Type B pancreatic cell (in vitro differentiated cells): ENCODE measurements at places on chromosomes 6 and 20. TPM values are rescaled to one million over a fixed set of nuclear protein-coding genes. Genes with fewer than 3 reads are reported as not detected.

DNA sequence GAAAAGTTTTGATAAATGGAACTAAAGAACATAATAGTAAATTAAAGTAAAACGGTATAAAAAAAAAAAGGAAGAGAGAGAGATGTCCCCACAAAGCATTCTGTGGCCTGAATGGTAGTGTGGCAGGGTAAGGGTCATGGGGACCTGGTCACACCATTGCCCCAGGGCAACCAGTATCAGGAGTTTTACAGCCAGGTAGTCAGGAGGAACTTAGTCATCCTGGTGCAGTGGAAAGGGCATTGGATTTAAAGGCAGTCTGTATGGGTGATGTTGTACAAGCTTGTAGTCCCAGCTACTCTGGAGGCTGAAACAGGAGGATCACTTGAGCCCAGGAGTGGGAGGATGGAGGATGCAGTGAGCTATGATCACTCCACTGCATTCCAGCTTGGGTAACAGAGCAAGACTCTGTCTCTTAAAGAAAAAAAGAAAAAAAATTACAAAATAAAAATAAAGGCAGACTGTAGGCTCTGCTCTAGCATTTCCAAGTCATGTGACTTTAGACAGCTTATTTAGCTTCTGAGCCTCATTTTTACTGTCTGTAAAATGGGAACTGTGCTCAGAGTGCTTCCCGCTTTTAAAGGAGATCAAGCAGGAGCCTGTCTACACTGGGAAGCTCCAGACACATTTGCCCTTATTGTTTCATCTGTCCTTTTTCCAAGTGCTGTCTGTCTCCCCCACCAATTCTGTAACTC is 112.8 kb upstream of the ARMC2 start:
- peaks cover 23% of the 10 kb centered on the region for H3K4me1 ChIP-seq
- DNase-seq: no peak
- no peaks in the 10 kb centered on the region for H3K36me3 ChIP-seq
- no peak overlapping the region for H3K4me3 ChIP-seq

DNA sequence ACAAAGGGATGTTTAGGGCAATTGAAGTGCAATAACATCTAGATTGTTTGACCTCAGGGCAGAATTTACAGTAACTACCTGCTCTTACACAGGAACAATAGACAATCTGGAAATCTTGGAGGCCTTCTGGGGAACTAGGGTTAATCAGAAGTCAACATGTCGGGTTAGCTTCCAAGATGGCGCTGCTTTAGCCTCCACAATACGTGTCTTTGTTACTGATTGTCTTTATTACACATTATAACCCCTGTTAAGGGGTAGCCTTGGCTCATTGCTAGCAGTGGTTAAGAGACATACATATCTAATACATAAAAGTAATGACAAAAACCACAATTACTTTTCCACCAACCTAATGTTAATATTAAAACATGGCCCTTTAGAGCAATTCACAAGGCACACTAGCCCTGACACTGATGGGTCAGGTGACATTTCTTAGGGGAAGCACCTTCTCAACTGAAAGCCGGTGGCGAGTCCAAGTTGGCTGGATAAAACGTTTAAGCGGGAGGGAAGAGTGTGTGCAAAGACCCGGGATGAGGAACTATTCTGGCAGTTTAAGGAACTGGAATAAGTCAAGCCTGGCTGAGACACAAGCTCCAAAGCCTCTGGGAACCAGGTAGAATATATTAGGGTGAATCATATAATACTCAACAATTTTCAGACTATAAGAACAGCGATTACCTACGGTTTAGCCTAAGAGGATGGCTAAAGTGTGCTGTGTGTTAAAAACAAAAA is 236.9 kb downstream of the BCAS1 start:
- H3K27ac ChIP-seq: no peak overlapping the region
- DNase-seq: no peak
- H3K4me1 ChIP-seq: peaks cover 18% of the 10 kb centered on the region
- no peaks in the 10 kb centered on the region for H3K27me3 ChIP-seq
- no peaks in the 10 kb centered on the region for H3K36me3 ChIP-seq
- no peak overlapping the region for H3K4me3 ChIP-seq

GRCh38 chr20:53900380-53900999 is 169.9 kb downstream of the BCAS1 start:
- DNase-seq: no peak
- peak overlapping the region; percentile 12 for H3K4me3 ChIP-seq
- H3K4me1 ChIP-seq: peaks cover 35% of the 10 kb centered on the region
- H3K27me3 ChIP-seq: no peaks in the 10 kb centered on the region

GRCh38 chr20:54058420-54059139 is 11.8 kb downstream of the BCAS1 start:
- no peaks in the 10 kb centered on the region for H3K36me3 ChIP-seq
- H3K4me3 ChIP-seq: no peak overlapping the region
- H3K4me1 ChIP-seq: peaks cover 14% of the 10 kb centered on the region
- H3K27ac ChIP-seq: no peak overlapping the region
- DNase-seq: no peak
- no peaks in the 10 kb centered on the region for H3K27me3 ChIP-seq

- no peaks in the 10 kb centered on the region for H3K4me1 ChIP-seq
- no peaks in the 10 kb centered on the region for H3K36me3 ChIP-seq
- no peak within 1 kb of the TSS for H3K27ac ChIP-seq
Measured at GRCh38 chr6:49744259-49744658, at the start of gene CRISP3. Gene CRISP3, minus strand, starts transcription at chr6:49744388. Its CDS starts 21 bp downstream, at chr6:49744367.

DNA sequence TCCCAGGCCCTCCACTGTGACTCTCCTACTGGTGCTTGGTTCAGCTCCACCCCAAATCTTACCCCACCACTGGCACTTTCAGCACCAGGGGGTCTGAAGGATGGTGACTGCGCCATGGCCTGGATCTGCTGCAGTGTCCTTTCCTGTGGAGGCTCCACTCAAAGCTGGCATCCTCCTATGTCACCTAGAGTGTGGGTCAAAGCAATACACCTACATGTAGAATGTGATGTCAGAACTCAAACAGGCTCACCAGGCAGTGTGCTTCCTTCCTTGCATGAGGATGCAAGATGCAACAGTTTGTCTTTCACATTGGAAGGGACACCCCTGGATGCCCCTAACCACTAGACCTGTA is 32.8 kb upstream of the MICB start:
- peaks cover 63% of the 10 kb centered on the region for H3K27me3 ChIP-seq
- H3K4me1 ChIP-seq: no peaks in the 10 kb centered on the region
- DNase-seq: no peak
- no peak overlapping the region for H3K4me3 ChIP-seq

- no peaks in the 10 kb centered on the region for H3K36me3 ChIP-seq
- H3K4me3 ChIP-seq: no peak overlapping the region
Measured at GRCh38 chr6:83514866-83515466, 2.6 kb downstream of the PRSS35 start.

DNA sequence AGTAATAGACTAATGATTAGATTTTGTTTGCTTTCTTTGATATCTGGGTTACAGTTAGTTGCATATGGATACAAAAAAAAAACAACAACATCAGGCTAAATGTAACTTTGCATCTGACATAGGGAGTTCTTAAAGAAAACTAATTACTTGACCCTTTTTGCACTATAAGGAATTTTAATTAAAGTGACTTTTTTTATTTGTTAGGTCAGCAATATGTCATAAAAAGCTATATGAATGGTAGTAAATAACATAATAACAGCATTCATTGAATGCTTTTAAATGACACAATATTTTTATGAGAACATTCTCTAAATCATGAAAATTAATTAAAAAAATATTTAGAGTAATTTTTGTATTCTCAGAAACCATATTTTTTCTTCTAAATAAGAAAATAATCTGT is 183.6 kb downstream of the GRIK2 start:
- no peaks in the 10 kb centered on the region for H3K4me1 ChIP-seq
- H3K4me3 ChIP-seq: no peak overlapping the region
- DNase-seq: no peak
- no peaks in the 10 kb centered on the region for H3K36me3 ChIP-seq
- no peaks in the 10 kb centered on the region for H3K27me3 ChIP-seq

GRCh38 chr6:16925461-16925860 is 164.2 kb upstream of the ATXN1 start:
- H3K36me3 ChIP-seq: no peaks in the 10 kb centered on the region
- no peak overlapping the region for H3K27ac ChIP-seq
- peaks cover 2% of the 10 kb centered on the region for H3K27me3 ChIP-seq
- H3K4me3 ChIP-seq: no peak overlapping the region
- no peak for DNase-seq
- no peaks in the 10 kb centered on the region for H3K4me1 ChIP-seq

DNA sequence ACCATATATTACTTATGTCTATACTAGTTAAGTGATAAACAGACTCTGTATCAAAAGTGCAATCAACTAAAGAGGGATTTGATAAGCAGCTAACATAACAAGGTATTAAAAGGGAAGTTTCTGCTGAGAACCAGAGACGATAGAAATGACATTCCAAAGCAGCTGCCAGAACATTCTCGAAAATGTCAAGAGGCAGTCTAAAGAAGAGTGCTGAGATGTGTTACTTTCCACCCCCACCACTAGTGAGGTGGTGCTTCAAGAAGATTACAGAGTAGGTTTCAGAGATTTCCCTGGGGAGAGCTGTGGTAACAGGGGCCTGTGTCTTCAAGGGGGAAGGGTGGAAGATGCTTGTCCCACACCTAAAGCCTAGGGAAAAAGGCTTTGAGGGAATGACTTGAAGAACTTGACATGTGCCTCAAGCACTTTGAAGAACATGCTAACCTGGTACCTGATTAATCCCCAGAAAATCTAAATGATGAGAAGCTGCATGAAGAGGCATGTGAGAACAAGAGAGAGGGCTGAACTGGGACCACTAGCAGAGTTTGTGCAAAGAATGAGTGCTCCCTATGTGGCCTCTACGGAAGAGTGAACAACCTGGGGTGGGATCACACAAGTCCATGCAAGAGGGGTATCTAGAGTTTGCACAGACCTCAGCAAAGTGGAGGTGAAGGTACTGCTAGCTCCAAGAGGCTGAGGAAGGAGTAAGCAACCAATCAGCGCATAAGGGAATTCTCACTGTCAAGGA is 5.0 kb downstream of the FAM184A start:
- peaks cover 25% of the 10 kb centered on the region for H3K27me3 ChIP-seq
- no peak overlapping the region for H3K4me3 ChIP-seq
- H3K36me3 ChIP-seq: no peaks in the 10 kb centered on the region
- no peak overlapping the region for H3K27ac ChIP-seq

DNA sequence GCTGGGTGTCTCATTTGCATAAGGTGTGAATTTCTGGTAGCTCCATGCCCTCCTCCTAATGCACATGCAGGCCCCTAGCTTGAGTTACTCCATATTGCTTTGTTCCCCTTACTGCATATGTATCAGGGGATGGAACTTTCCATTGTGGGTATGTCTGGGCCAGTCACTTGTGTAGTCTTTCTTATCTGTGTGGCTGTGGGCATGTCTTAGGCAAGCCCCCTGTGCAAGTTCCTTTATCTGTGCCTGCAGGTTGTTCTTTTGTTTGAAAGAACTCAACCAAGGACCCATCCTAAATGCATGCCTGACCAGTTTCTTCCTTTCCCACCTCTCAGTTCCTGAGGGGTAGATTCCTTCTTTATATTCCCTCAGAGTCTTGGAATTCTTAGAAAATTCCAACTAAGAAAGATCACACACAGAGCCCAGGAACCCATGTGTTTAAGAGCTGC is 23.6 kb downstream of the MBOAT1 start:
- no peak for DNase-seq
- H3K36me3 ChIP-seq: peaks cover 30% of the 10 kb centered on the region
- peak overlapping the region; percentile 10 for H3K27ac ChIP-seq
- H3K4me1 ChIP-seq: peaks cover 5% of the 10 kb centered on the region
- no peaks in the 10 kb centered on the region for H3K27me3 ChIP-seq
- no peak overlapping the region for H3K4me3 ChIP-seq

DNA sequence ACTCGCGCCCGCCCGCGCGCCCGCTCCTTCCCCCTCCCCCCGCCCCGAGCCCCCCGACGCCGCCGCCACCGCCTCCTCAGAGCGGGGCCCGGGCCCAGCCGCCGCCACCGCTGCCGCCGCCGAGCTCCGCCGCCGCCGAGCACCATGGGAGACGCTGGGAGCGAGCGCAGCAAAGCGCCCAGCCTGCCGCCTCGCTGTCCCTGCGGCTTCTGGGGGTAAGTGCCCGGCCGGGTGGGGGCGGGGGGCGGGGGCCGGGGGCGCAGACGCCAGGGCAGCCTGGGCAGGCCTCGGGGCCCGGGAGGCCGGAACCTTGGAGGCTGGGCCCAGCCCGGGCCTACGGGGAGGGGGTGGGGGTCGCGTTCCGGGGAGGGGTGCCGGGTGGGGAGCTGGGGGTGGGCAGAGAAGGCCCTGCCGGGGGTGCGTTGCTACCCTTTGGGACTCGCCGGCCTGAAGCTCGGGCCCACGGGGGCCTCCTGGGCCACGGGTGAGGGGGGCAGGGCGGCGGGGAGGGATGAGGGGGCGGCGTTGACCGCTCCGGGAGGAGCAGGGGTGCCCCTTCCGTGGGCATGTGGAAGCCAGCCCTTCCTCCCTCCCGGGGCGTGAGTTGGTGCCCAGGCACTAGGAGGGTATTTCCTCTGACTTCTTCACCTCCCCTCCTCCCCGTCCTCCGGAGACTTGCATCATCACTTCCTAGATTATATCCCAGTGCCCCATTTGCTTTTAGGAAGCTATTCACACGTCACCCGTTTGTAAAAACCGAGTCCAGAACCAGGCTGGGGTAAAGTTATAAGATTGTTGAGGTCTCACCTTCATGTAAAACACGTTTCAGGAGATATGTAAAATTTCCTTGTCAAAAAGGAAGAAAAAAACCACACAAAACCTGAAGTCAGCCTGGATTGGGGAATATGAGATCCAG is 533 bp downstream of the ZFAND3 start:
- H3K27ac ChIP-seq: peak overlapping the region; percentile 98
- H3K4me3 ChIP-seq: peak overlapping the region; percentile 99
- peaks cover 43% of the 10 kb centered on the region for H3K4me1 ChIP-seq
- peaks cover 7% of the 10 kb centered on the region for H3K36me3 ChIP-seq

GRCh38 chr6:26309731-26310142 is 55.3 kb upstream of the BTN3A2 start:
- no peak overlapping the region for H3K4me3 ChIP-seq
- peaks cover 20% of the 10 kb centered on the region for H3K27me3 ChIP-seq
- H3K36me3 ChIP-seq: no peaks in the 10 kb centered on the region
- H3K27ac ChIP-seq: no peak overlapping the region

DNA sequence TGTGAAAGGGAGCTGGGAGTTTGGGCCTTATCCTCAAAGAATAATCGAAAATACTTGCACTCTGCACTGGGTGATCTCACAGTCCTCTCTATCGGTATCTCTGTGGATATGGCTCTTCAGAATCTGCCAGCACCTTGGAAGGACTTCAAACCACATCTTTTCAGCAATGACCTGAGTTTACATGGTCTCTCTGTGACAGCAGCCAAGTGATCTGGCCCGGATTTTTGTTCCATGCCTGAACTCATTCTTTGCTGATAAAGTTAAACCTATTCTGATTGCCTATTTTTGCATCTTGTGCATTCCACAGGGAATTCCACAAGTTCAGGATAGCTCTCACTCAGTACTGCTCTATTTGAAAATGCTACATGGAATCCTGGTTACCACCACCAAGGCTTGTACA is 98.9 kb downstream of the HDGFL1 start:
- H3K4me1 ChIP-seq: peaks cover 24% of the 10 kb centered on the region
- no peak overlapping the region for H3K27ac ChIP-seq
- no peak for DNase-seq
- H3K27me3 ChIP-seq: no peaks in the 10 kb centered on the region

Gene SLC35D3
- 0.41 and 0.50 TPM in 2 replicates for total RNA-seq

Gene TRIM15
- total RNA-seq: 0.92 and 1.4 TPM in 2 replicates

Gene POM121L2
- 0.10 and 0.14 TPM in 2 replicates for total RNA-seq

Gene NOTCH4
- total RNA-seq: 1.5 and 1.9 TPM in 2 replicates

Gene NT5E
- total RNA-seq: 6.6 and 11.6 TPM in 2 replicates

Gene SIGLEC1
- not detected in 2 replicates for total RNA-seq
